Activated CD4-positive, alpha-beta memory T cell treated with anti-CD3 and anti-CD28 coated beads for 36 hours (primary cell): ENCODE measurements at places on chromosomes 3 and 15. TPM values are rescaled to one million over a fixed set of nuclear protein-coding genes. Genes with fewer than 3 reads are reported as not detected.

RPL29 gene
- total RNA-seq: 1,502 TPM

DNA sequence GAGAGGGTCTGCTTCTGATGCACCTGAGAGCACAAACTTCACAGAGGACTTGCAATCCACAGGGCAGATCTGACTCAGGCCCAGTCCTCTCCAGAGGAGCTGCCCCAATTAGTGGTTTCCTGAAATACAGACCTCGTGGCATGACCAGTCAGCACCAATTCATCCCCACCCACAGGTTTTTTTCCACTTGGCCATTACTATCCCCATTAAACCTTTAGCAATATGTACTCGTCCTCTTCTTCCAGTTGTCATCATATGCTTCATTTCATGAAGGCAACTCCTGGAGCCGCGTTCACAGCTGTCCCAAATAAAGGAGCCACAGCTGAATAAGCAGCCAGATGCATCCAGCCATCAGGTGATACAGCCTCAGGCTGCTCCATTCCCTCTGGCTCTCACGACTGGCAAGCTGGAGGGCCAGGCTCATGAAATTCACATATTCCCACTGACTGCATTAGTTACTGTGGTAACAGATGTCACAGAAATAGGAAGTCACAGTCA lies 163.1 kb downstream of the FMN1 start:
- DNase-seq: no peak

CHST2 gene
- 4.5 TPM for total RNA-seq

DNA sequence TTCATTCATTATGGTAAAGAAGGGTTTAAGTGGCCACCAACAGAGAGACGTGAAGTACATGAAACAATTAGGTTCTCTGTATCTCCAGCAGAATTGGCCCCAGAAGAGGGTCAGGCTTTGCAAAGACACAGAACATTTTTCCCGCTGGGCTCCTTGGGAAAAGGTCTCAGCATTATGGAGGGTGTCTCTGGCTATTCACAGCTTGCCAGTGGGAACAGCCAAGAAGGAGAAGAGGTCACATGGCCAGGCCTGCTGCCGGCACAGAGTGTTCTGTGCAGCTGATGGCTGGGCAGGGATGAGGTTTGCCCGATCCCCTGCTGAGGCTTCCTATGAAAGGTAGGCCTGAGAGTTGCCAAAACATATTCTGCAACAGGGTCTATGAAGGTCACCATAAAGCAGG lies 77.8 kb upstream of the LPP start:
- no peak for DNase-seq

GRCh38 chr3:31086698-31087097 lies 192.2 kb upstream of the GADL1 start:
- no peak for DNase-seq

ITPKA gene
- total RNA-seq: 3.5 TPM

- no peak for DNase-seq
These were observed 142.7 kb downstream of the THRB start for GRCh38 chr3:24351779-24352469.

DNA sequence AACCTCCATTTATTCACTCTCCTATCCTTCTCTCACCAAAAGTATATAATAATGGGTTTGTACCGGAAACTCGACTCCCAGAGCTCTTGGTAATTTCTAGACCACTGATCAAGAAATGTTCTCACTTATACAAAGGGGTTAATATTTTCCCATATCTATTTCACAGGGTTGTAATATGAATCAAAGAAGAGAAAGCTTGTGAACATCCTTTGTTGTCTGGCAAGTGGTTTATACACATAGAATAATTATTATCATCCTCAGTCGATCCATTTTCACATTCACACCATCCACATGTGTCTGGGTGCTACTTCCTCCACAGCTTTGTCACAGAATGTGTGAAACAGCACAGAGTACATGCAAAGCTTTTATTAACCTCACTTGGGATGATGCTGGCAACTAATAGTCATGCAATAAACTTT lies 29.9 kb upstream of the STT3B start:
- no peak for DNase-seq

DNA sequence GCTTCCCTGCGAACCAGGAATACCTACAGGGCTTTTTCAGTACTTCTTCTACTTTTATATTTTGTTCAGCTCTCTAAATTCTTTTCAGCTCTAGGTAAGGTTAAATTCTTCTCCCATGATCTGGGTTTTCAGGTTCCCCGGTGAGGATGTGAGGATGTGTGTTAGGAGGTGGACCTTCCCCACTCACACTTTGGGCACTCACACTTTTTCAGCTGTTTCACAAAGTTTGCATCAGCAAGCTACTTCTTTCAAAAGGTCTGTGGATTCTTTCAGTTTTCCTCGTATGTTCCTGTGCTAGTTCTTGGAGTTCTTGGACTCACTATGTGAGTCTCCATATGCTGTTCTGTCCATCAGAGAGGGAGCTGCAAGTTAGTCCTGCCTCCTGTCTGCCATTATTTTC lies 13.9 kb upstream of the OR5K2 start:
- no peak for DNase-seq

- DNase-seq: peak; percentile 66
These were observed 9.1 kb upstream of the GNAI2 start for GRCh38 chr3:50226888-50227389.

DNA sequence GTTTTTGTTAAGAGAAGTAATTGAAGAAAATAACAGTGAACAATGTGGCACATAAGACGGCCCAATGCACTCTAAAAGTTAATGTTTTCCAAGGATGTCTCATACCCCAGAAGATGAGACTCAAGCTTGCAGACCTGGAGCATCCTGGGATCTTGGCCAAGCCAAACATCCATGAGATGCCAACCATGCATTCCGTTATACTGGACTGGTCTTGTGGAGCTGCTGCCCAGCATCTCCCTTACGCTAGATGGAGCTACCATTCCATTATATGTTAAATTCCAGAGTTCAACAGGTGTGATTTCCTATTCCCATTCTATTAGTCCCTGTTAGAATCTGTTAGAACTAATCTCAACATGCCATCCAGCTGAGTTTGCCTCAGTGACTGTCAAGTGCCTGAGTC lies 181.8 kb downstream of the PDCD6IP start:
- no peak for DNase-seq

GRCh38 chr3:168295027-168295426 lies 199.3 kb upstream of the GOLIM4 start:
- DNase-seq: no peak

- peak; percentile 32 for DNase-seq
These were observed 8.4 kb upstream of the ANP32A start for GRCh38 chr15:68829068-68829467.

DNA sequence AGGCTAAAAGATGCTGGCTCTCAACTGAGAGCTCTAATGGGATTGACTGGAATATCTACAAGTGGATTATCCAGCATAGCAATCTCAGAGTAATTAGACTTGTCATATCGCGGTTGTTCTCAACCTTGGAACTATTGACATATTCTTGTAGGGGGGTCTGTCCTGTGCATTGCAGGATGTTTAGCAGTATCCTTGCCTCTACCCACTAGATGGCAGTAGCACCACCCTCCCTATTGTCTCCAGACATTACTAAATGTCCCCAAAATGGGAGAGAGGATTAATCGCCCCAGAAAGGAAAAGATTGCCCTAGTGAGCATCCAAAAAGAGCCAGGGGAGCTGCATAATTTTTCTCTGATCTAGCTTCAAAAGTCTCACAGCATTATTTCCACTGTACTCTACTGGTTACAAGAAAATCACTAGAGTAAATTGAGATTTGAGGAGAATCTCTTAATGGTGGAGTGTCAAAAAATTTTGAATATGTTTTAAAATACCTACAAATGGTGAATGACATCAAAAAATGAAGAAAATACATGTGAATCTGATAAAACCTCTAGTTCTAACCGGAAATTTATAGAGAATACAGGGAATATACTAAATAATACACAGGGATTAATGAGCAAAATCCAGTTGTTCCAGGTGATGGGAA lies 388.2 kb upstream of the AGTR1 start:
- DNase-seq: peak; percentile 10

IQCF5 gene
- total RNA-seq: not detected

GRCh38 chr15:51874751-51875644 lies 45.5 kb downstream of the TMOD3 start:
- DNase-seq: no peak

- no peak for DNase-seq
These were observed 42.7 kb downstream of the METTL6 start for GRCh38 chr3:15384510-15385237.

ALG1L2 gene
- not detected for total RNA-seq

DNA sequence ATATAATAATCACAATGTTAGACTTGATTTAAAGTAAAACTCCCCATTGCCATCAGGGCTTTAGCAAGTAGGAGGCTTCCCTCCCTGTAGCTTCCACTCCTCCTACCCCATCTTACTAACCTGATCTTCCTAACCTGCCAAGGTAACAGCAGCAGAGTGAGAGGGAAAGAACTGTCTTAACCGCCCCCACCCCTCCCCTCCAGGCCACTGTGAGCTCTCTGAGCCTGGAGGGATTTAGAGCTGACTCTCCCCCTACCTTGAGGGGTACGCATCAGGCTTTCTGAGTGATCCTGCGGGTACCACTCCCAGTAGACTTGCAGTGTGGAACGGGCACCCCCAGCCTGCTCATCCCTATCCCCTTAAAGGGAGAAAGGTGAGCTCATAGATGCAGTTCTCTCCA lies 11.4 kb upstream of the PRSS50 start:
- DNase-seq: no peak

- DNase-seq: no peak
These were observed 228.2 kb downstream of the TCF12 start for GRCh38 chr15:57146506-57147201.

GRCh38 chr3:111963424-111963823 lies 15.4 kb upstream of the ABHD10 start:
- no peak for DNase-seq

TAGLN3 gene
- total RNA-seq: 0.85 TPM

- no peak for DNase-seq
These were observed 346.7 kb downstream of the IL20RB start for GRCh38 chr3:137304313-137305056.

LYZL4 gene
- not detected for total RNA-seq

DNA sequence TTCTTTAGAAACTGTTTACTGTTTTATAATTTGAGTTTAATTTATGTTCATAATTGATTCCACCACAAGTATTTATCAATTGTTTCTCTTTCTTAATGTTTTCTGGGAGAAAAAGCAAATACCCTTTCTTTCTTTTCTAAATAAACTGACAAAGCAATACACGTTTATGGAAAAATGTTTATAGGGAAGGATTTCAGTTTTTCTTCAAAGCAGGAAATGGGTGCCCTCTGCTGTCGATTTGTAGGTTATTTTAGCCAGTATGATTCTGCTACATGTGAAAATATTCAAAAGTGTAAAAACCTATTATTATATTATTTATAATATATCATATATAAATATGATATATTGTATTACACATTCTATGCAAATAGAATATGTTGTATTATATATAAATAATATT lies 921.0 kb upstream of the ROBO1 start:
- no peak for DNase-seq

GRCh38 chr15:71588746-71589145 lies 221.6 kb upstream of the NR2E3 start:
- DNase-seq: no peak

DNA sequence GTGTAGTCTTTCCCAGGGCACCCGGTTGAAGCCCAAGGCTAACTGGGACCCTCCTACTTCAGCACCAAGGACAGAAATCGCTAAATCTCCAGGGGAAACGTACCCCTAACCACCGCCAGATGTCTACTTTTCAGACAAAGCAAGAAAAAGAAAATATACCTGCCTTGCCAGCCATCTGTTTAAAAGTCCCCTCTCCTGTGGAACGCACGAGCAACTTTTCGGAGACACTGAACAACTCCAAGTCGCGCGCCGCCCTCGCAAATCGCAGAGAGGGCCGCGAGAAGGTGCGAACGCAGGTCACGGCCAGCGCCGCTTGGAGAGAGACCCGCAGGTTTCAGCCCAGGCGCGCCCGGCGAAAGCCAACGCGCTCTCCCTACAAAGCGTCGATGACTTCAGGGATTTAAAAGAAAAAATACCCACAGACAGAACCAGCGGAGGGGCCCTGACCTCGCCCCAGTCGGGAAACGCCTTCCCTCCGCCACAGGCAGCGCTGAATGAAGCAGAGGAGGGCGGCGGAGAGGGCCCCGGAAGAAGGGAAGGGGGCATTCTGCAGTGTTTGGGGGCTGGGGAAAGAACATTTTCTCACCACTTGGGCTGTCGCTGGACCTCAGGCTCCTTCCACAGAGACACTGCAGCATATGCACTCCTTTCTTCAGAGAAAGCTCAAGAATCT lies 213.1 kb downstream of the FGF12 start:
- no peak for DNase-seq

PRSS50 gene
- total RNA-seq: not detected

THAP10 gene
- 0.19 TPM for total RNA-seq

DNA sequence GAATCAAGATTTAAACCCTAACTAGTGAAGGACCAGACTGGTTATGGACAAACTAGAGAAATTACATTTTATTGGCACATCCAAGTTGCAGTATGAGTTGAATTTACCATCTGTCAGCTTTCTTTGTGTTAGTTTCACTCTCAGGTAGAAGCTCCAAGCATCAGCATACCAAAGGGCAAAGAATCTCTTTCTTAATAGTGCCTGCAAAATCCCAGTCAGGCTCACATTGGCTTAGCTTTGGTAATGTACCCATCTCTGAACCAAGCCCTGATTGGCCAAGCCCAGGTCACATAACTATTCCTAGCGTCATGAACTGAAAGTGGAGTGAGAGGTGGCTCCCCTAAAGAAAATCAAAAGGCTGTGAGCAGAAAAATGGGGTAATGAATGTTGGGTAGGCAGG lies 66.9 kb downstream of the CCNL1 start:
- peak; percentile 44 for DNase-seq

TBL1XR1 gene
- total RNA-seq: 167 TPM

DNA sequence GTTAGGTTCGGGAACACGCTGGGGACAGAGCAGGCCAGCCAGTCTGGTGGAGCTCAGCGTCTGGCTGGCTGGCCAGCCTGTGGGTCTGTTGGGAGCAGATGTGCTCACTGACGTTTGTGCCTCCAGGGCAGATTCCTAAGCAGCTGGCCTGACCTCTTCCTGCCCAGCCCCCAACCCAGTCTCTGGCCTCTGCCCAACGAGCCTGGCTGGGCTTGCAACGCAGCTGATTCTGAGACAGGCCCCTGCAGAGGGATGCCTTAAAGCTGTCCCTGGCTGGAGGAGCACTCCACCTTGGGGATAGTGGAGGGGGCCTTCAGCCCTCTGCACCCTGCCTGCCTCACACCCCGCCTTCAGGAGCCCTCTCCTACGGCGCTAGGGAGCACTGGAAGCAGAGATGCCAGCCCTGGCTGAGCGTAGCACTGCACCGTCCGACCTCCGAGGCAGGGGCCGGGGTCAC lies 46.0 kb downstream of the KLF13 start:
- DNase-seq: no peak

DNA sequence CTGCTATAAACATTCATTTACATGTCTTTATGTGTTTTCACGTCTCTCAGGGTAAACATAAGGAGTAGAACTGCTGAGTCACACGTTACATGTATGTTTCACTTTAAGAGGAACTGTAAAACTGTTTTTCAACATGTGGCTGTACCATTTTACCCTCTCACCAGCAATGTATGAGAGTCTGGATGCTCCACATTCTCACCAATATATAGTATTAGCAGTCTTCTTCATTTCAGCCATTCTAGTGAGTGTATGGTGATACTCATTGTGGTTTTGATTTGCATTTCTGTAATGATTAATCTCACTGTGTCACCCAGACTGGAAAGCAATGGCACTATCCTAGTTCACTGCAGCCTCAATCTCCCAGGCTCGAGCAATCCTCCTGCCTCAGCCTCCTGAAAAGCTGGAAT lies 37.1 kb downstream of the PHC3 start:
- DNase-seq: no peak
